ENCODE measurements at places on chromosomes 7 and 10.

GRCh38 chr10:79223091-79224048 is 123.9 kb upstream of the PPIF start:
- DNase-seq = no peak

DNA sequence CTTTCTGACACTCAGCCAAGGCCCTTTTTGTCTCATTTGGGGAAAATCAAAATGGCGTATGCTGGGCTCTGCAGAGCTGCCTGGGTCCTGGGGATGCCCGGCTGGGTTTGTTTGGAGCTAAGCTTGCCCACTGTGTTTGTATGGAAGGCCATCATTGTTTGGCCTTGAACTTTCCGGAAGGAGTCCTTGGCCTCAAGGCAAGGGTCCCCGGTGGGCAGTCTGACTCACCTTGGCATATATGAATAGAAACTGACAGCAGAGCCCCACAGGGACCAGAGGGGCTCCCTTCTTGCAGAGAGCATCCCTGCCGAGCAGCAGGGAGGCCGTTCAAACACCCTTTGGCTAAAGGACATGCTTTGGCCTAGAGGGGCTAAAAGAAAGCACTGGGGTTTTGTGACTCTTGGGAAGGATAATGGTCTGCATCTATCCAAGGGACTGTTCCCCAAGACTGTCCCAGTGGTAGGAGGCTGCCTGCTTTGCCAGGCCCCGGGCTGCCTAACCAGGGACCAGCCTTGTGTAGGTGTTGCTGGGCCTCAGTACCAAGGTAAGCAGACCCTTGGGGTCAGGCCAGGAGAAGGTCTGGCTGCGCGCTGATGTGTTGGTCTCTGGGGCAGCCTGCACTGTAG is 15.0 kb downstream of the SLC18A2 start:
- no peak for DNase-seq

DNA sequence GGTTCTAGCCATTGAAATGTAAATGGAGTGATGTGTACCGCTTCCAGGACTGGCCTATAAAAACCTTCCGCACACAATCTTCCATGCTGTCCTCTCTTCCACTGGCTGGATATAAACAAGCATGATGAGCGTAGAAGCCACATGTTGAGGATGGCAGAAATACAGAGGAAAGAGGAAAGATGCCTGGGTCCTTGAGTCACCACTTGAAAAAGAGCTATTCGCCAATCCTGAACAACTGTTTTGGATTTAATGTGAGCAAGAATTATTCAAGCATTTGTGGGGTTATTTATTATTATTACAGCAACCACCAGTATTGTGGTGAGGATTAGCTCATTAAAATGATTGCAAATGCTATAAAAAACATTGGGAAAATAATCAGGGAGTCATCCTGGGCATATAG is 45.8 kb upstream of the PLXNA4 start:
- DNase-seq = no peak

- DNase-seq = no peak
These were observed 37.5 kb downstream of the STK32C start for GRCh38 chr10:132270256-132270655.

GRCh38 chr7:33039903-33040292 is 22.7 kb downstream of the NT5C3A start:
- no peak for DNase-seq

GRCh38 chr7:151110941-151111645 is 24.8 kb downstream of the AGAP3 start:
- DNase-seq = peak; percentile 49
